SJSA1 (cell line): ENCODE measurements at places on chromosomes 13 and 19. TPM values are rescaled to one million over a fixed set of nuclear protein-coding genes. Genes with fewer than 3 reads are reported as not detected.
A peak's percentile ranks its signal among the peaks of the same experiment; 100 is the strongest.

DNA sequence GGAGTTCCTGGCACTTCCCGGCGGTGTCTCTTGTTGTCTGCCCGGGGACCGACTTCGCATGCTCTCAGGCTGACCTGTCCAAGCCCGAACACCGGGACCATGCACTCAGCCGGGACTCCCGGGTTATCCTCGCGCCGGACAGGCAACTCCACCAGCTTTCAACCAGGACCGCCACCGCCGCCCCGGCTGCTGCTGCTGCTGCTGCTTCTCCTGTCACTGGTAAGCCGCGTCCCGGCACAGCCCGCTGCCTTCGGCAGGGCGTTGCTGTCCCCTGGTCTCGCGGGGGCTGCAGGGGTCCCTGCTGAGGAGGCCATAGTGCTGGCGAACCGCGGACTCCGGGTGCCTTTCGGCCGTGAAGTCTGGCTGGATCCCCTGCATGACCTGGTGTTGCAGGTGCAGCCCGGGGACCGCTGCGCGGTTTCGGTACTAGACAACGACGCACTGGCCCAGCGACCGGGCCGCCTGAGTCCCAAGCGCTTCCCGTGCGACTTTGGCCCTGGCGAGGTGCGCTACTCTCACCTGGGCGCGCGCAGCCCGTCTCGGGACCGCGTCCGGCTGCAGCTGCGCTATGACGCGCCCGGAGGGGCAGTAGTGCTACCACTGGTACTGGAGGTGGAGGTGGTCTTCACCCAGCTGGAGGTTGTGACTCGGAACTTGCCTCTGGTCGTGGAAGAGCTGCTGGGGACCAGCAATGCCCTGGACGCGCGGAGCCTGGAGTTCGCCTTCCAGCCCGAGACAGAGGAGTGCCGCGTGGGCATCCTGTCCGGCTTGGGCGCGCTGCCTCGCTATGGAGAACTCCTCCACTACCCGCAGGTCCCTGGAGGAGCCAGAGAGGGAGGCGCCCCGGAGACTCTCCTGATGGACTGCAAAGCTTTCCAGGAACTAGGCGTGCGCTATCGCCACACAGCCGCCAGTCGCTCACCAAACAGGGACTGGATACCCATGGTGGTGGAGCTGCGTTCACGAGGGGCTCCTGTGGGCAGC, 661 bp downstream of the FREM2 start:
- DNase-seq: no peak

- no peak for DNase-seq
Measured at GRCh38 chr19:6297202-6297601, 17.4 kb upstream of the MLLT1 start.

GRCh38 chr19:36488118-36488845, 1.1 kb downstream of the ZNF566 start:
- no peak for DNase-seq

- DNase-seq: peak; percentile 30
Measured at GRCh38 chr19:27974082-27974513, 1238.9 kb downstream of the UQCRFS1 start.

DNA sequence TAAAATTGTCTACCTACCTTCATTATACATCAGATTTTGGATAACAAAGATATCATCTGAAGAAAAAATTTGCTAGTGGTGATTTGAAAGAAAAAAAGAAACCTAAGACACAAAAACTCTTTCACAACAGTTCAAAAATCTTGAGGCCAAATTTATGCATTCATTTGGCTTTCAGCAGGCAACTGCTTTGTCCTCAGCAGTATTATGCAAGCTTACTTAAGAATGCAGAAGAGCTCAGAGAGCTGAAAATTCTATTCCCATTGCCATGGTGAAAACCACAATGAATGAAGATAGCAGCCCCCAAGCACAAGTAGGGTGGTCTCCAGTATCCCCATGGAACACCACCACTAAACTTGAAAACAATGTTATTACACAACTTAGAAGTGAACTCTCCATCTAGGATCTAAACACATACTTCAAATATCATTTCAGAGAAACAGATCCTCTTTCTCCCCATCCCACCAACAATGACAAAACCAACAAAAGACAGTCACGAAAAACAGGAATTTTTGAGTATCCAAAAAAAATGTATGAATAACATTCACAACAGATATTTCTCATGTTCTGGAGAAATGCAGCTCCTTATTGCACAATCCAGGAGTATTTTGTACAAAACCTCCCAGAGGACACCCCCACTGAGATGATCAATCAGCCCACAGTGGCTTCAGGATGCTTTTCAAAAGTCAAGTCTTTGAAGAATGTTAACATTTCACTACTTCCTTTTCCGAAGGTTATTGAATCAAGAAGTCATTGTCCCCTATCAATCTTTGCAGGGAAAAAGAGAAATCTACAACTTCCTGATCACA, 192.7 kb downstream of the LHFPL6 start:
- no peak for DNase-seq

The FXYD7 gene
- total RNA-seq: not detected in 2 replicates

The PDE4C gene
- total RNA-seq: not detected in 2 replicates

GRCh38 chr13:97468331-97468730, 34.4 kb downstream of the RAP2A start:
- no peak for DNase-seq

DNA sequence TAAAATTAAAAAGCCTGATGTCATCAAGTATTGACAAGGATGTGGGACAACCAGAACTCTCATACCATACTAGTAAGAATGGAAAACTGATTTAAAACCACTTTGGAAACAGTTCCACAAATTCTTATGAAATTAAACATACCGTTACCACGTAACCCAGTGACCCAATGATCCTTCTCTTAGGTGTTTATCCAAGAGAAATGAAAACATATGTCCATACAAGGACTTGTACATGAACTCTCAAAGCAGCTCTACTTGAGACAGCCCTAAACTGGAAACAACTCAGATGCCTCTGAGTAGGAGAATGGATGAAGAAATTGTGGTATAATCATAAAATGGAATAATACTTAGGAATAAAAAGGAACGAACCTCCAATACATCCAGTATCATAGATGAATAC, 27.6 kb downstream of the SLC6A16 start:
- no peak for DNase-seq

The OR10H1 gene
- total RNA-seq: not detected in 2 replicates

The GNG8 gene
- total RNA-seq: not detected in 2 replicates

DNA sequence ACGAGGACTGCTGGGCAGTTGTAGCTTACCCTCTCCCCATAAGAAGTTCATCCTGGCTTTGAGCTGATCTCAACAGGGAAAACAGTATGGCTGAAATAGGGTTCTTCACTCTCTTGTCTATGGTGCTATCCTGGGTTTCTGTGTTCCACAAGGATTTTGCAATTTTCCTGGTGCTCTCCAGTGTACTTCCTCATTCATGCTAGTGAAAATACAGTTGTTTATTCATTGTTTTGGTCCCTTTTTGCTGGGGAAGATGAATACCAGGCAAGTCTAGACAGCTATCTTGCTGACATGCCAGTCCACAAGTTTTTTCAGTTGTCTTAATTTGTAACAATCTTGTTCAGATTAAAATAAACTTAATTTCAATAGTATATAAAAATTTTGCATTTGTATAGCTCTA, 306.5 kb downstream of the DLEU7 start:
- no peak for DNase-seq

DNA sequence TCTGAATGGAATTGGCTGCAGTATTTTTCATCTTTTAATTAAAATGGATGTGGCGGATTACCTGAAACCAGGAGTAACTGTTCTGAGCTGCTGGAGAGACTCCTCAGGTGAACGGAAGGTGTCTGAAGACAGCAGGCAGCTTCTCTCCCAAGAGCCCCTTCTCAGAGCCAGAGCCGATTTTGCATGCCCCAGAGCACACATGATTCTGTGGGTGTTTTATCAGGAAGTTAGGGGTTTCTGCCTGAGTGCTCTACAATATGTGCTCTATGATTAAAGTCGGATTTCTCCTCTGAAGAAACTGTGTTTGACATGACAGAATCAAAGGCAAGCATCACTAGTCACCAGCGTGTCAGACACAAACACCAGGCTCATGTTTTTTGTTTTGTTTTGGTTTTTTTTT, 60.7 kb upstream of the MCF2L start:
- no peak for DNase-seq

DNA sequence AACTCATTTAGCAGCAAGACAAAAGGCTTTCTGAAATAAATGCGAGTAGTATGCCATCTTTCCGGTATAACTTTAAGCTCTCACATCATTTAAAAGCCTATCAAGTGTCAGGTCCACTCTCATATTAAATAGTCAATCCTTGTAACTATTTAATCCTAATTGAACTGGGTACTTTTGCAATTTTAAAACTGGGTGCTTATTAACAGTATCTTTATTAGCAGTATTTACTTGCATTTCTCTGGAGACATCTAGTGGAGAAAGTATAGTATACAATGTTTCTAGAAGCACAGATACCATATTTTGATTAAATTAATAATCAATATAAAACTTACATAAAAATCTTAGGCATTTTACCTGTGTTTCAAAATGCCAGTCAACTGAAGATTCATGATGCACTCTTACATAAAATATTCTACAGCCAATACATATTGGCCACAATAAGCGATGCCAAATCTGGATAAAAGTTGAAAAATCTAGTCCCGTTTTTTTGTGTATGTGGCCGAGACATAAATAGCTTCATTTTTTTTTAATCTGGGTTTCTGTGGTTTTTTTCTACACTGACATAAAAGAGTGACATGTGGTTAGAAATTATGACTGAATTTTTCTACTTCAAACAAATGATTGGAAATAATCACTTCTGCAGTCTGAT, 4.3 kb upstream of the POSTN start:
- DNase-seq: no peak

GRCh38 chr13:44904967-44905366, 84.3 kb downstream of the NUFIP1 start:
- DNase-seq: peak; percentile 83

DNA sequence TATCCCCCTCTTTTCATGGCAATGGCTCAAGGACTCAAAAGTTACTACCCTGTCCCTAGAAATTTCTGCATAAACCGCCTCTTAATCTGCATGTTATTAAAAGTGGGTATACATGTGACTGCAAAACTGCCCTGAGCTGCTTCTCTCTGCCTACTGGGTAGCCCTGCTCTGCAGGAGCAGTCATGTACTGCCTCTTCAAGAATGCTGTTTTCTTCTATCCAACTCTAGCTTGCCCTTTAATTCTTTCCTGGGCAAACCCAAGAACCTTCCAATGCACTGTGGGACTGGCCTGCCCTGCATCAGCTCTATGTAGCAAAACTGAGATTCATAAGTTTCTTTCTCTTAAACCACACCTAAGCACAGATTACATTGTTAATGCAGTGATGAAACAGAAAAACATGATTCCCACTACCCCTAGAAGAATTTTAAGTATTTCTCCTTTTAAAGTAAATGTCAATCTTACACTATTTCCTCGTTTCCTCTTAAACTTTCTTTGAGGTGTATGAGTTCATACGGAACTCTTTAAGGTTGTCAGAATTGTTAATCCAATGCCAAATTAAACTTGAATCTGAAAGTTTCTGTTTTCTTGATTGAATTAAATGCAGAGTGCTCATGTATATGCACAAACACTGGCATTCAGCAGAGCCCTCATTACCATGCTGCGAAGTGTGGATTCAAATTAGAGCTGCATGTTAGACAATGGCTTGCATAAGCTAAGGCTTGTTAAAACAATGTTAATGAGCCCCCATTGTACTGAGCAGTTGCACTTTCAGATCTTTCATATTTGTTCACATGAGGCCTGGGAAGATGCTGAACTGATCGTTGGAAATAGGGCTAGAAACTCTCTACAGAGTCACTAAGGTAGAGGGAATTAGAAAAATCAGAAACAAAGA, 669.9 kb upstream of the PCDH20 start:
- DNase-seq: no peak

- DNase-seq: no peak
Measured at GRCh38 chr13:48592688-48593049, 59.8 kb upstream of the RCBTB2 start.

- no peak for DNase-seq
Measured at GRCh38 chr13:37515226-37515625, 83.3 kb downstream of the POSTN start.

DNA sequence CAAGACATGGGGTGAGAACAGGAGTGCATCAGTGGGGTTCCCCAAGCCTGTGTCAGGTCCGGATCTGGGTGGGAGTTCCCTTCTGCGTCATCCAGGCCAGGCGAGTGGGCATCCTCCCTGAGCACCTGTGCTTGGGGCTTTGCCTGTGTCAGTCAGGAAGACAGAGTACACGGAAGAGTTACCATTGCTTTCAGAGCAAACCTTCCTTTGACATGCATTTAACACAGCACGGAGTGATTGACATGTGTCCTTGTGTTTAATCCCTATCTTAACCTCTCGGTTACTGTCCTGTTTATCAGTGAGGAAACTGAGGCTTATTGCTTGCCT, 47.6 kb downstream of the CAPN12 start:
- no peak for DNase-seq

- no peak for DNase-seq
Measured at GRCh38 chr19:4991996-4992698, 23.2 kb downstream of the KDM4B start.

The COL5A3 gene
- total RNA-seq: 0.38 and 0.39 TPM in 2 replicates

DNA sequence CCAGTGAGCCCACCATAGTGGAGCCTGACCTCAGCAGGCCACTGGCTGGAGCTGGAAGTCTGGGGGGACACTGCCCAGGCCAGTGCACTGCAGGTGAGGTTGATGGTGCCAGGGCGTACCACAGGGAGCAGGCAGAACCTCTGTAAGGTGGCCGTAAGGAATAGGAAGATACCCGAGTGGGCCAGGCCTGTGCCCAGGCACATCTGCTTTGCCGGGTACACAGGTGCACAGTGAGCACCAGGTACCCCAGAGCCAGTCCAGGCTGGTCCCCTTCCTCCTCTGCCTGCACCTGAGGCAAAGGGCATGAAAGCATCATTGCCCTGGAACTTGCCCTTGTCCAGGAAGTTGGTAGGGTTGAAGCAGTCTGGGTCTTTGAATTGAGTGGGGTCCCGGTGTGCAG, 9.5 kb downstream of the EGLN2 start:
- DNase-seq: no peak

- no peak for DNase-seq
Measured at GRCh38 chr19:20287070-20287469, 120.1 kb downstream of the ZNF486 start.

DNA sequence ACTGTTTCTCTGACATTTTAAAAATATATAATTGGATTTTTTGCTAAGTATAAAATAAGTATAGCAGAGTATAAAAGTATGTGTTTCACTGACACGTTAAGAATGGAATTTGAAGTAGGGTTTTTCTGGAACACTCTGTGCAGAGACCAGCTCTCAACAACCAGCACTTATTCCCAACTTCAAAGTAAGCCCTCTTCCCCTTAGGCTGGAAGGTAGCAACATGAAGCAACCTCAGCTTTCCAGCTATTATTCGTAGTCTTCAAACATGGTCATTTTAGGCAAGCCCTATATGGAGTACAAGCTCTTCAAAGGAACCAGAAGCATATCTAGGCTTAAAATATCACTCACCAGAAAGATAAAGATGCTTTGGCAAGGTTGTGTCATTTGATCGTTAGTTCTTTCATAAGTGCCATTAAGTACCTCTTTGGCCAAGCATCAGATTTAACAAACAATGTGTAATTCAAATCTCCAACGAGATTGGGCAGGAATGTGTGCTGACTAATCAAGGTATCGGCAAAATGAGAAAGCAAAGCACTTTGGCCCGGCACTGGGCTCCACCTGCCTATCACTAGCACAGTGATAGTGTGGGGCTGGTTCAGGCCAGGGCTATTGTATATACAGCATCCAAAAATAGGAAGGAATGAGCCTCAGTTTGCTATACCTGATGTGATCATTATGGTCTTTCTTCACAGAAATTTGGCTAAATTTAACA, 95.9 kb upstream of the FREM2 start:
- no peak for DNase-seq

GRCh38 chr19:55247621-55248099, 11.2 kb downstream of the PPP6R1 start:
- no peak for DNase-seq

- DNase-seq: no peak
Measured at GRCh38 chr19:13104360-13104847, 1.7 kb upstream of the LYL1 start.
